ENCODE measurements at places on chromosomes 12 and 14.

GRCh38 chr12:25985316-25986175 lies 27.1 kb downstream of the RASSF8 start:
- no peak for DNase-seq

DNA sequence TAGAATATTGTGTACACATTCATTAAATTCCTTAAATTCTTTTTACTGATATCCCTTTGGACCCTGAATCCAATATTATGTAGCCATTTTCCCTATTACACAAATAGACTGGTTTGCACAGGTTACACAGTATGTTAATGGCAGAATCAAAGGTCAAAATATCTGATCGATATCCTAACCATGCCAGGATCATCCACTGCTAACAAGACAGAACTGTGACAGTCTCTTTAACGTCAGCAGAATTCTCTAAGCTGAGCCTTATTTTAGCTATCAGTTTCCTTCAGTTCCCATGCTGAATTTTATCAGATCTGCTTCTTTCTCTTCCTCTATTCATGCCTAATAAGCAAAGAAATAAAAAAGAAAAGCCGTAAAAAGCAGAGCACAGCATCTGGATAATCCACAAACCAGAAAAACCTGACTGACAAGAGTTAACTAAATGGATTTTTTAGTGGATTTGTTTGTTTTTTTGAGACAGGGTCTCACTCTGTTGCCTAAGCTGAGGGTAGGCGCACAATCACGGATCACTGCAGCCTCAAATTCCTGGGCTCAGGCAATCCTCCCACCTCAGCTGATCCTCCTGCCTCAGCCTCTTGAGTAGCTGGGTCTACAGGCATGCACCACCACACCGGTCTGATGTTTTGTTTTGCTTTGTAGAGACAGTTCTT lies 130.4 kb downstream of the PAWR start:
- no peak for DNase-seq

GRCh38 chr14:105141026-105141425 lies 27.6 kb downstream of the JAG2 start:
- DNase-seq = no peak

GRCh38 chr12:4164188-4164558 lies 109.4 kb upstream of the CCND2 start:
- DNase-seq = no peak

GRCh38 chr14:98724734-98725133 lies 547.3 kb downstream of the BCL11B start:
- no peak for DNase-seq

GRCh38 chr14:25588751-25589150 lies 538.8 kb upstream of the STXBP6 start:
- DNase-seq = no peak

DNA sequence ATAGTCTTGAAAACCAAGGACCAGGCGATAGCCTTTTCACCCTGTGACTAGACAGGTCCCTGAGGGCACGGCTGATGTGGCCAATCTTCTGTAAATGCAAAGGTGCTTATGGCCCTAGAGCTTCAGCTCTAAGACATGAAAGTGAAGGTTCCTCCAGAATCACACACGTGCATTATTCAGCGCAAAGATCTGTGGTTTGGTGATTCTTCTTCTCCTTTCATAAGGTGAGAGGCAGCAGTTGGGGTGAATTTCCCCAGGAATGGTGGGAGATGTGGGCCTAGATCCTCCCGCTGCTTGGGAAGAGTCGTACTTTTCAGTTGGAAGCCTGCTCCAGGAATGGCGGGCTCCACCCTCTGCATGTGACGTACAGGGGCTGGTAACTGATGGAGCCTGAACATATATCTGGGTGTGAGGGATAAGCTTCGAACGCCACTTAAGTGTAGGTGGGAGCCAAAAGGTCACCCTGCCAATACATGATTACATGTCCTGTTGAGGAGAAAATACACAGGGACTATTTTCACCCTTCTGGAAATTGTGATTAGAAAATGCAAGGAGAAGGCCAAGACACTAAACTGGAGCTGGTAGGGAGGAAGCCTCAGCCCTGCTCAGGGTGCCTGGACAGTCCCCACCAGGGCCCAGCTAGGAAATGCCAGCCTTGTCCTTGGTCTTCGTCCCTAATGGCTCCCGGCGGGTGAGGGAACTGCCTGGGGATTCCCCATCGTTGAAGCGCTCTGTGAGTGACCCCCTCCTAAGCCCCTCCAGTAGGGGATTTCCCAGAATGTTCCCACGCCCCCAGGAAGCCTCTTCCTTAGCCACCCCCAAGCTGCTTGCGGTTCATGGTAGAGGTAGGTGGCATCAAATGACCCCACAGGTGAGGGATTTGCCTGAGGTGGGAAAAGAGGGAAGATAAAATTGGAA lies 17.6 kb downstream of the BATF start:
- DNase-seq = peak; percentile 21

GRCh38 chr12:41908206-41908605 lies 236.5 kb downstream of the GXYLT1 start:
- no peak for DNase-seq

GRCh38 chr12:103379670-103380069 lies 116.1 kb downstream of the C12orf42 start:
- DNase-seq = no peak

DNA sequence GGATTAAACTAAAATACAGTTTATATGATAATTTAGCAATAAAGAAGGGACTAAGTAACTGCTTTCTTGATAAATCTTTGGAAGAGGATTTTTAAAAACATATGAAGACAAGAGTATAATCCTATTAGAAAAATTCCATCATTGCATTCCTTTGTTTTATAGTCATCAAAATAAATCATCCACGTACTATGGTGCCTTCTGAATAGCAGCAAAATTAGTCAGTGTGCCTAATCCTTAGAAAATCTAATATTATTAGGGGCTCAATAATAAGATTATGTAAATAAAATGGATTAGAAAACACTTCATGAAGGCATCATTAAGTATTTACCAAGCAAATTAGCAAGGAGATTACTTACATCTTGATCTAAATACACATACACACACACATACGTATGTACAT lies 102.1 kb downstream of the KCNH5 start:
- DNase-seq = no peak

DNA sequence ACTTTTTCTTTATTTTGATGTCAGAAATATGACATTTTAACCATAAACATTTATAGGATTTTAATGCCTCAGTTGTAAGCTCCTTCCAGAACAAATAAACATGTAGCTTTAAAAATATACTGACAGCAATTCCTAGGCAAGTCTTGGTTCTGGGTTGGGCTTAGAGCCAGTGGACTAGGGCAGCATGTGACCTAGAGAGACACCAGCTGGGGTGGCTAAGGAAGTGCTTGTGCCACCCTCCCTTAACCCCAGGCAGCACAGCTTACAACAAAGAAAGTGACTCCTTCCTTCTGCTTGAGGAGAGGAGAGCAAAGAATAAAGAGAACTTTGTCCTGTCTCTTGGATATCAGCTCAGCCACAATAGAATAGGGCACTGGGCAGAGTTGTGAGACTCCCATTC lies 61.6 kb upstream of the KTN1 start:
- DNase-seq = no peak

GRCh38 chr12:85616201-85616600 lies 220.0 kb downstream of the RASSF9 start:
- DNase-seq = no peak

GRCh38 chr12:100688451-100688864 lies 106.1 kb upstream of the ANO4 start:
- no peak for DNase-seq

GRCh38 chr14:58239244-58240195 lies 5.1 kb upstream of the PSMA3 start:
- peak; percentile 74 for DNase-seq

DNA sequence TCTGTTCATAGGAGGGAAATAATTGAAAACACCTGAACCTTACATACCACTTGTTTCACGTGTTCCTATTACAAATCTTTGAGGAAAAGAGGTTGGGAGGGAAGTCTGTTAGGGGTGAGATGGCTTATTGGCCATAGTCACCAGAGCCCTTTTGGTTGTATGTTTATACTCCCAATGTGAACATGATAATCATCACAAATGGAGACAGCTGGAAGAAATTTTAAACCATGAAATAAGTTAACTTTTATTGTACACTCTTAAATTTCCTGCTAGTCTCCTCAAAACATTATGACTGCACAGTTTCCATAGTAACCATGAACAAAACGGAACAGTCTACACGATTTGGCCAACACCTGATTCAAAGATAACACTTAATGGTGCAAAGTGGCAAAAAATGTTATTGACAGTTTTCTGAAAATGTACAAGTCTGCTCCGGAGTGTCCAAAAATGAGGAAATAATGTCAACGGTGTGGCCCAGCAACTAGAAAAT lies 56.9 kb downstream of the LMNTD1 start:
- no peak for DNase-seq

- no peak for DNase-seq
Measured at GRCh38 chr12:98725476-98726247, 80.6 kb downstream of the APAF1 start.

- no peak for DNase-seq
Measured at GRCh38 chr12:82595941-82596340, 90.8 kb upstream of the TMTC2 start.

- no peak for DNase-seq
Measured at GRCh38 chr12:21413369-21414277, 23.8 kb upstream of the PYROXD1 start.

DNA sequence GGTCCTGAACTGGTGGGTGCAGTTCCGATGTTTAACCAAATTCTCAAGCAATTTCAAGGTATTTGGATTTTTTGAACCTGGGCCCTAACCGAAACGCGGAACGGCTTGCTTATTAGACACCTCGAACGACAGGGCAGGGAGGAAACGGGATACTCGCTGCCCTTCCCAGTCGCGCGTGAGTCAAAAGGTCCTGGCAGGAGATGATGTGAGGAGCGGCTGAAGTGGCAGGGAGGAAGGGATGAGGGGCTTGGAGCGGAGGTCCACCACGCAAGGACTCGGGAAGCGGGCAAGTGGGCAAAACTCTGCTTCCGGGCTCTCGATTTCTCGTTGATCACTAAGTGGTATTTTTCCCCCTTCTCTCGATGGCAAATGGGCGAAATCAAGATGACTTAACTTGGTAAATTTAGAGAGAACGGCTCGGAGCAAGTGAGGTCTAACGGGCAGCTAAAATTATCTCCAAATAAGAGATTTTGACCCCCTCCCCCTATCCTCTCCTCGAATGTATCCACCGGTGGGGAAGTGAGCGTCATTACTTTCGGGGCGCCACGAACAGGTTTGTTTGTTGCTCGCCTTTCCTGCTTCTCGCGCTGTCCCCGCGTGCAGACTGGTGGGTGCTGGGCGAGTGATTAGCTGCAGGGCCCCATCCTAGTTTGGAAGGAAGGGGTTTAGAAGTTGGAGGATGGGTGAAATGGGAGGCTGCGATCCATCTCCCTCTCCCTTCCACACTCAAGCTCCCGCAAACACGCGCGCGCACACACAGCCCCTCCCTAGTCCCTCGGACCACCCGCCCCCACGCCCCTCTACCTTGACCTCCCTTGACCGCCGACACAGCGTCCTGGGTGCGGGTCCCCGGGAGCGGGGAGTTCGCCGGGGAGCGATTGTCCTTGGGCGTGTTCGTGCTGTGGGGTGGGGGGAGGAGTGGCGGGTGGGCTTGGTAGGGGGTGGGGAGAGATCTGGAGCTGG lies 986 bp upstream of the NTF3 start:
- DNase-seq = no peak

- DNase-seq = no peak
Measured at GRCh38 chr14:100840286-100841065, 14.6 kb downstream of the MEG3 start.

- no peak for DNase-seq
Measured at GRCh38 chr12:50515587-50515986, 10.8 kb downstream of the DIP2B start.

GRCh38 chr14:39374851-39375250 lies 57.4 kb downstream of the FBXO33 start:
- no peak for DNase-seq

DNA sequence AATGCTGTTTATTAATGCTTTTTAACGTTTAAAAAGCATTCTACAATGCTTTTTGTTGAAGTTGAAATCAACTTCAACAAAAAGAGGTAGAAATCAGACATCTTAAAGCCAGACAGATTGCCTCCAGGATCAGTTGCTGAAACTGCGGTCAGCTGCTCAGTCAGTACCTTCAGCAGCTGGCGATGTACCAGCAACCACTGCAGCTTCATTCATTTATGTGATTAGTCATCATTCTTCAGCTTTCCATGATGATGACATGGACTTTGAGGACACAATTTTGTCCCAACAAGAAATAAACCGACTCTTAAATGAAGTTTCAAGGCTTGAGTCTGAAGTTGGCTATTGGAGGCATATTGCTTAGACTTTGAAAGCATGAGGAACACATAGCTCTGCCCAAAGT lies 31.5 kb upstream of the NUAK1 start:
- DNase-seq = no peak

GRCh38 chr12:80877721-80878265 lies 59.9 kb downstream of the LIN7A start:
- no peak for DNase-seq

- DNase-seq = no peak
Measured at GRCh38 chr12:107967170-107967569, 161.9 kb upstream of the WSCD2 start.

DNA sequence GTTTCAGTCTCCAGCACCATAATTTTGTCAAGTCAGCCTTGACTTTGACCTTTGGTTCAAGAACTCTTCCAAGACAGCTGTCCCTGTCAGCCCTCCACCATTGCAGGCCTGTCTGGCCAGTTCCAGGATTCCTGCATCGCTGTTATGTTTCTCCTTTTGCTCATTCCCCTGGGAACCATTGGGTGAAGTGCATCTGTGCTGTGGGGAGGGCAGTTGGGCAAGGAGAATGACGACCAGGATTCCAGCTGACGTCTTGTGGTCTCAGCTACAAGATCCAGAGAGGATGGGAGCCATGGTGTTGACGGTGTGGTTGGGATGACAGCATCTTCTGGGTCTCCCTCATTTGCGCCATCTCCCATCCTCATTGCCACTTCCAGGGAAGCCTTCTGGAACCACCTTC lies 45.9 kb upstream of the SLC24A4 start:
- DNase-seq = no peak

- DNase-seq = no peak
Measured at GRCh38 chr14:22842211-22843122, 6.1 kb downstream of the MMP14 start.

DNA sequence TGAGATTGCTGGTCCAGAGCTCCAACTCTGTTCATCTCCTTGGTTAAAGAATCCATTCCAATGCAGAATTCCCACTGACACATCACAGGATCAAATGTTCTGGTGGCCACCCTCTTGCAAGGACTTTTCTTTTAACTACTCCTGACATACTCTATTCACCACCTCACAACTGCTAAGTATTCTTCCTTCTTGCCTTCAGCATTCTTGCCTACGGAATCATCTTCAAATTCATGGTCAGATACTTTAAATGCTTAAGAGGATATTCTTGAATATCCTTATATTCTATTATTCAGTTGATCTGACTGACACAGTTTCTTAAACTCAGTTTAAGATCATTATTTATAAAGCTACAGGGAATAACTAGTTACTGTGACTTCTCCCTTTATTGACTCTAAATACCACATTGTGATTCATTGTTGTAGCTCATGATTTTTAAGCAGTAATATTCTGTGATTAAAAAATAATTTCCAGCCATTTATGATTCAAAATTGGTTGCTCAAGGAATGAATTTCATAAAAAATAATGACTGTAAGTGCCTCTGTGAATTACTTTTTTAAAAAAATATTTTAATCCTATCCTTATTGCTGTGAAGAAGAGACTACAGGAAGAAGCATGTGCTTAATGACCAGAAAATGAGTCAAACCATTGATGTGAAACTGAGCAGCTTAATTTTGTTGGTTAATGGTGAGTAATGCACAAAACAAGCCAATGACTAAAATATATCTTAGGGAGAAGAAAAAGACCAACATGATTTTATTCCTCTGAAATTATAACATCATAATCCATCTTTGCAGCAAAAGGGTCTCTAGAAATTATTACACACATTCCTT lies 207.1 kb downstream of the PIK3C2G start:
- no peak for DNase-seq
